ENCODE measurements at places on chromosomes 2 and 18. TPM values are rescaled to one million over a fixed set of nuclear protein-coding genes. Genes with fewer than 3 reads are reported as not detected.

DNA sequence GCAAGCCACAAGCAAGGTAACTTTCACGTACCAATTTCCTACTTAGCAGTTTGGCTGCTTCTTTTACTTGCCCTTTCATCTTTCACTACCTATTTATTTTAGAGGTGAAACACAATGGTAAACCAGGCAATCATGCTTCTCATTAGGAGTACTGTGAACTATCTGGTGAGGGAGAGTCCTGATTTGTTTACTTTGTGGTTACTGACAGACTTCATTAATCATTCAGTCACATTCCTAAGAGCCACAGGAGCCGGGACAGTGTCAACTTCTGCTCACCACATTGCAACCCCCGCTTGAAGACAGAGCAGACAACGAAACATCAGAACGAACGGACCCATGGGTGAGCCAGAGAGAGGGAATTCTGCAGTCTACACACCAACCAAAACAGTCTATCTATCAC, 28.8 kb downstream of the TUBB6 start:
- H3K27ac ChIP-seq, result no peak overlapping the region
- no peaks in the 10 kb centered on the region for H3K36me3 ChIP-seq
- H3K4me1 ChIP-seq, result no peaks in the 10 kb centered on the region
- H3K4me3 ChIP-seq, result no peak overlapping the region
- DNase-seq, result no peak

DNA sequence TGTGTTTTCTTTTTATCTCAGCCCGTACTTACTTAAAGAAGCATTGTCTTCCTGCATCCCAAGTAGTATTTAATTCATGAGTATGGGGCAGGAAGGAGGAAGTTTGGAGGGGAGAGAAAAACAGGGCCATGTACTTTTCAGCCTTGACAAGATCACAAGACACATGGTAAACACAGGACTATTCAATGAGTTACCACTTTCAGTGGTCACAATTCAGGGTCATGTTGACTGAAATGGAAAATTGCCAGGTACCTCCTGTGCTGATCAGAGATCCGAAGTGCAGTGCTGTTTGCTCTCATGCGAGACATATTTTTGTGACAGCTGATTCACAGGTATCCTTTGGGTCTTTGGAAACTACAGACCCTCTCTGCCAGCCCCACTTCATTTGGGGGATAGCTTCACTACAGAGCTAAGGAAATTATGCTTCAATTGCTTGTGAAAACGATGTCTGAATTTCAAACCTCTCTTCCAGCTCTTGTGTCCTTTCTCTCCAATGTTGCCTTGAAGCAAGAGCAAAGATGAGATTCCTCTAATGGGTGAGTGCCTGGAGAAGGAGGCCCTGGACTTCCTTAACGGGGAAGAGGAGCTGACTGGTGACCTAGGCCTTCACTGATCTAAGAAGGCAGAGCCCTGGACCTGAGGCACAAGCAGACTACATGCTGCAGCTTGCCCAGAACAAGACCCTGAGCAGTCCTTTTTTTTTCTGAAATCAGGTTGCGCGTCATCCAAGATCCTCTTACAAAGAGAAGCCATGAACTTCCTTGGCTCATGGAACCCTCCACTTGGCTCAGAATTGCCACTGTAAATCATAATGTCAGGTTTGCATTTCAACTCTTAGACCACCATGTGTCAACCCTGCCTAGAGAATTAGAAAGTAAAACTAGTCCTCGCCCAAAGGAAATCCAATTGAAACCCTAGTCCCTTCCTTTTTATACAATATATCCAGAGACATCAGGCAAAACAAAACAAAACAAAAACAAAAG, 44.1 kb downstream of the EVA1A start:
- no peaks in the 10 kb centered on the region for H3K4me1 ChIP-seq
- H3K27ac ChIP-seq, result no peak overlapping the region
- H3K27me3 ChIP-seq, result no peaks in the 10 kb centered on the region
- no peaks in the 10 kb centered on the region for H3K36me3 ChIP-seq

- no peak for DNase-seq
- H3K27me3 ChIP-seq, result no peaks in the 10 kb centered on the region
- peaks cover 8% of the 10 kb centered on the region for H3K36me3 ChIP-seq
- H3K4me1 ChIP-seq, result peaks cover 19% of the 10 kb centered on the region
- no peak overlapping the region for H3K4me3 ChIP-seq
These were observed 1.4 kb downstream of the MSH2 start for GRCh38 chr2:47404356-47404755.

DNA sequence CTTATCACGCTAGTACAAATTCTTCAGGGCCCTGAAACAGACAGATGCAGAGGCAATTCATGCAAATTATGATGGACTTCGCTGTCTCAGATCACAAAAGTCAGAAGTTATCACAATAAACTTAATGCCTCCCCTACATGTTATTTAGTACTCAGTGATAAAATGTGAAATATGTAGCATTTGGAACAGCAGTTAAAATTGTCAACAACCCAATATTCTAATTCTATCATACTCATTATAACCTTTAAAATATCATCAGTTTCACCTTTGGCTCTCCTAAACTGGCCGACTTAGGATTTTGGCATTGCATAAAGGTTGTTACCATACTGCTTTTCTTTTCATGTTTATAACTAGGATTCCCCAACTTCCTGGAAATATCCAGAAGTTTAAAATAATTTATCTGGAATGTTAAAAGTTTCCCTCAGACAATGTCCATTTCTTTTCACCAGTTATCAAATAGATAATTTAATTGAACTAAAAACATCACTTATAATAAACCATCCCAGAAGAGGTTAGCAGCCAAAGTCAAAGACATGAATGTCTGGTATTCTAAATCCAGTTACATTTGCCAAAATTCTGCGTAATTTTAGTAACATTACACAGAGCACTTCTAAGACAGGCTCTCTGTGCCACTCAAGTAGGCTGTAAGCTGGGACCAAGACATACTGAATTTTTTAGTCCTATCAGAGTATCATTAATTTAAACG, 239.8 kb downstream of the RBM43 start:
- no peaks in the 10 kb centered on the region for H3K27me3 ChIP-seq
- H3K4me1 ChIP-seq, result no peaks in the 10 kb centered on the region
- no peak for DNase-seq
- no peak overlapping the region for H3K27ac ChIP-seq
- no peak overlapping the region for H3K4me3 ChIP-seq

- DNase-seq, result no peak
- peaks cover 24% of the 10 kb centered on the region for H3K4me1 ChIP-seq
- no peak overlapping the region for H3K4me3 ChIP-seq
- no peak overlapping the region for H3K27ac ChIP-seq
- no peaks in the 10 kb centered on the region for H3K36me3 ChIP-seq
These were observed 25.4 kb downstream of the PTPRM start for GRCh38 chr18:7592305-7593071.

GRCh38 chr2:25454824-25455611, 113.3 kb upstream of the DNMT3A start:
- no peak overlapping the region for H3K27ac ChIP-seq
- H3K36me3 ChIP-seq, result no peaks in the 10 kb centered on the region
- DNase-seq, result no peak
- no peaks in the 10 kb centered on the region for H3K27me3 ChIP-seq
- H3K4me1 ChIP-seq, result peaks cover 5% of the 10 kb centered on the region

DNA sequence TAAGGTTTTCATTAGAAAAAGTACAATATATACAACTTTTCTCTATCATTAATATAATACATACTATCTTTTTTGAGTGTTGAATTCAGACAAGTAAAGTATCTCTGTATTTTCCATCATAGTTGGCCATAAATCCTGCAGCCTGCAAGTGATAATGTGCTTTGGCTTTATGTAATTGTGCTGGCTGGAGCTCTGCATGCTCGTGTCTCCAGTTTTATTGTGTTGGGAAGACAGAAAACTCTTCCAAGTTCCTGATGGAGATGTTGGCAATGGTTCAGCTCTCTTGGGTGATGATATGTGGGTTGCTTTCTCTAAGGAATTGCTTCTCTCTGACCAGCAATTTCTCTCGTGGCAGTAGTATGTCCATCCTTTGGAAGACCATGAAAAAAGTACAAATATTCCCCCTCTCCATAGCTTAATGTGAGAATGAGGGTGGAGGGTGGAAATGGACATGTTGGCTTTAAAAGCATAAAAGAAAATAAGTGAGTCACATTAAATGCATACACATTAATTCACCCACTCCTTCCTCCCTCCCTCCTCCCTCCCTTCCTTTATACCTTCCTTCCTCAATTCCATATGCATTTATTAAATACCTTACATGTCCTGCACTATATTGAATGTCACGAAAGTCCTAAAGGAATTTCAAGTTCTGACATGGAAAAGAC, 344.2 kb downstream of the MTX2 start:
- H3K36me3 ChIP-seq, result no peaks in the 10 kb centered on the region
- H3K4me1 ChIP-seq, result no peaks in the 10 kb centered on the region
- no peaks in the 10 kb centered on the region for H3K27me3 ChIP-seq
- H3K4me3 ChIP-seq, result no peak overlapping the region
- H3K27ac ChIP-seq, result no peak overlapping the region

DNA sequence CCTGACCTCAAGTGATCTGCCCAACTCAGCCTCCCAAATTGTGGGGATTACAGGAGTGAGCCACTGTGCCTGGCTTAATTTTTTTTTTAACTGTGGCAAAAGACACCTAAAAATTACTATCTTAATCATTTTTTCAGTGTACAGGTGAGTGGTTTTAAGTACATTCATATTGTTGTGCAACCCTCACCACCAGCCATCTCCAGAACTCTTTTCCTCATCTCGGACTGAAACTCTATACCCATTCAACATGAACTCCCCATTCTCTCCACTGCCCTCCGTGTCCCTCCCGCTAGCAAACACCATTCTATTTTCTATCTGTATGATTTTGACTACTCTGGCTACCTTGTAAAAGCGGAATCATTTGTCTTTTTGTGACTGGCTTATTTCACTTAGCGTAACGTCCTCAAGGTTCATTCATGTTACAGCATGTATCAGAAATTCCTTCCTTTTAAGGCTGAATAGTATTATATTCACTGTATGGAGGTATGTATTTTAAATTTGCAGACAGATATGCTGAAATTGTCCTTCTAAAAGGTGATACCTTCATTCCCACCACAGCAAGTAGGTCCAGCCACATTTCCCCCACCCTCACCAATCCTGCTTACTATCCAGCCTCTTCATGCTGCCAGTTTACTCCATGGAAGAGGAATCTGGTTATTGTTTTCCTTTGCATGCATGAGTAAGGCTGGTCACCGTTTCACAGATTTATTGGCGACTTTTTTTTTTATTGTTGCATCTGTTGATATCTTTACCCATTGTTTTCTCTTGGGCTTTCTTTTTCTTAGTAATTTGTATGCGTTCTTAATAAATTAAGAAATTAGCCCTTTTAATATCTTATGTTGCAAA, 40.6 kb upstream of the ANXA4 start:
- no peak overlapping the region for H3K27ac ChIP-seq
- H3K27me3 ChIP-seq, result no peaks in the 10 kb centered on the region
- no peak for DNase-seq
- no peak overlapping the region for H3K4me3 ChIP-seq

- no peak overlapping the region for H3K27ac ChIP-seq
- no peaks in the 10 kb centered on the region for H3K27me3 ChIP-seq
- H3K4me3 ChIP-seq, result no peak overlapping the region
- H3K36me3 ChIP-seq, result no peaks in the 10 kb centered on the region
- DNase-seq, result no peak
- H3K4me1 ChIP-seq, result no peaks in the 10 kb centered on the region
These were observed 80.9 kb downstream of the PPP1R1C start for GRCh38 chr2:182066400-182067087.

GRCh38 chr18:41504316-41504715, 450.7 kb upstream of the PIK3C3 start:
- no peak overlapping the region for H3K27ac ChIP-seq
- no peaks in the 10 kb centered on the region for H3K4me1 ChIP-seq
- DNase-seq, result no peak

DNA sequence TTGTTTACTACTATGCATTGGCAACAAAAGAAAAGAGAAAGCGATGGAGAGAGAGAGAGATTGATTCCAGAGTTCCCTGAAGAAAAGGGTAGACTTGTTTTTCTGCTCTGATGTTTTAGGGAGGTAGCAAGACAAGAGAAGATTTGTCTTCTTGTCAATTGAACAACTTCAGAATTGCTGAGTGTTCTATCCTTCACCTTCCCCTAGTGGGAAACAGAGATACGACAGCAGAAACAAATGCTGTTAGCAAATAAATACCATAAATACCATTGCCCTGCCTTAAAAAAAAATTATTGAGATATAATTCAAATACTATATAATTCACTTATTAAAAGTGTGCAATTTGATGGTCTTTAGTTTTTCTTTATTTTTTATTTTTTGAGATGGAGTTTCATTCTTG, 26.2 kb upstream of the CCDC150 start:
- H3K36me3 ChIP-seq, result no peaks in the 10 kb centered on the region
- H3K4me3 ChIP-seq, result no peak overlapping the region
- no peaks in the 10 kb centered on the region for H3K27me3 ChIP-seq
- no peak overlapping the region for H3K27ac ChIP-seq

GRCh38 chr2:23157812-23158211, 227.2 kb upstream of the KLHL29 start:
- no peak for DNase-seq
- H3K36me3 ChIP-seq, result no peaks in the 10 kb centered on the region
- no peak overlapping the region for H3K27ac ChIP-seq
- no peak overlapping the region for H3K4me3 ChIP-seq
- no peaks in the 10 kb centered on the region for H3K4me1 ChIP-seq

GRCh38 chr18:4405965-4406364, 49.1 kb downstream of the DLGAP1 start:
- H3K36me3 ChIP-seq, result no peaks in the 10 kb centered on the region
- H3K4me1 ChIP-seq, result no peaks in the 10 kb centered on the region
- H3K27ac ChIP-seq, result no peak overlapping the region
- no peaks in the 10 kb centered on the region for H3K27me3 ChIP-seq
- H3K4me3 ChIP-seq, result no peak overlapping the region
- DNase-seq, result no peak

- no peak overlapping the region for H3K27ac ChIP-seq
- H3K36me3 ChIP-seq, result no peaks in the 10 kb centered on the region
- peaks cover 7% of the 10 kb centered on the region for H3K4me1 ChIP-seq
- peaks cover 88% of the 10 kb centered on the region for H3K27me3 ChIP-seq
These were observed 580 bp downstream of the TMEM163 start for GRCh38 chr2:134718023-134718816.

- H3K36me3 ChIP-seq, result no peaks in the 10 kb centered on the region
- peaks cover 7% of the 10 kb centered on the region for H3K27me3 ChIP-seq
- peak; percentile 80 for DNase-seq
- H3K4me3 ChIP-seq, result no peak overlapping the region
- H3K27ac ChIP-seq, result no peak overlapping the region
- H3K4me1 ChIP-seq, result peaks cover 12% of the 10 kb centered on the region
These were observed 135.2 kb downstream of the ALPK2 start for GRCh38 chr18:58493516-58494253.

GRCh38 chr2:8608411-8608954, 73.4 kb upstream of the ID2 start:
- DNase-seq, result no peak
- no peak overlapping the region for H3K4me3 ChIP-seq
- H3K27me3 ChIP-seq, result no peaks in the 10 kb centered on the region
- H3K36me3 ChIP-seq, result no peaks in the 10 kb centered on the region
- H3K4me1 ChIP-seq, result no peaks in the 10 kb centered on the region

- no peaks in the 10 kb centered on the region for H3K36me3 ChIP-seq
- H3K4me3 ChIP-seq, result no peak overlapping the region
- H3K4me1 ChIP-seq, result no peaks in the 10 kb centered on the region
- H3K27me3 ChIP-seq, result no peaks in the 10 kb centered on the region
- H3K27ac ChIP-seq, result no peak overlapping the region
These were observed 447.5 kb upstream of the FSIP2 start for GRCh38 chr2:185291035-185291647.

TEX51 gene
- not detected for polyA plus RNA-seq

MERTK gene
- polyA plus RNA-seq, result 8.5 TPM

MRPL19 gene
- 11.5 TPM for polyA plus RNA-seq

CYTIP gene
- polyA plus RNA-seq, result 29.3 TPM

UPP2 gene
- not detected for polyA plus RNA-seq

CABLES1 gene
- polyA plus RNA-seq, result 2.3 TPM

SLC4A5 gene
- 0.45 TPM for polyA plus RNA-seq

SLC5A7 gene
- not detected for polyA plus RNA-seq

GAD1 gene
- polyA plus RNA-seq, result 0.08 TPM

IL1F10 gene
- polyA plus RNA-seq, result not detected

MC2R gene
- not detected for polyA plus RNA-seq

PXDN gene
- polyA plus RNA-seq, result 1.9 TPM

CDH2 gene
- 3.2 TPM for polyA plus RNA-seq

UGT1A8 gene
- polyA plus RNA-seq, result not detected

LIMS3 gene
- 0.90 TPM for polyA plus RNA-seq
